ENCODE measurements at places on chromosomes 11 and 22.

- H3K4me1 ChIP-seq, result peaks cover 52% of the 10 kb centered on the region
- DNase-seq, result no peak
- H3K27ac ChIP-seq, result peak overlapping the region; percentile 98
- no peaks in the 10 kb centered on the region for H3K27me3 ChIP-seq
- H3K36me3 ChIP-seq, result peaks cover 6% of the 10 kb centered on the region
Measured at GRCh38 chr11:65425971-65426838, 3.6 kb downstream of the NEAT1 start.

- no peaks in the 10 kb centered on the region for H3K36me3 ChIP-seq
- H3K27ac ChIP-seq, result no peak overlapping the region
- no peak overlapping the region for H3K4me3 ChIP-seq
- H3K27me3 ChIP-seq, result no peaks in the 10 kb centered on the region
Measured at GRCh38 chr11:78313181-78313795, 104.3 kb downstream of the GAB2 start.

- no peak for DNase-seq
- H3K27me3 ChIP-seq, result peaks cover 4% of the 10 kb centered on the region
- H3K4me1 ChIP-seq, result no peaks in the 10 kb centered on the region
Measured at GRCh38 chr11:134691985-134692384, 279.9 kb upstream of the B3GAT1 start.

DNA sequence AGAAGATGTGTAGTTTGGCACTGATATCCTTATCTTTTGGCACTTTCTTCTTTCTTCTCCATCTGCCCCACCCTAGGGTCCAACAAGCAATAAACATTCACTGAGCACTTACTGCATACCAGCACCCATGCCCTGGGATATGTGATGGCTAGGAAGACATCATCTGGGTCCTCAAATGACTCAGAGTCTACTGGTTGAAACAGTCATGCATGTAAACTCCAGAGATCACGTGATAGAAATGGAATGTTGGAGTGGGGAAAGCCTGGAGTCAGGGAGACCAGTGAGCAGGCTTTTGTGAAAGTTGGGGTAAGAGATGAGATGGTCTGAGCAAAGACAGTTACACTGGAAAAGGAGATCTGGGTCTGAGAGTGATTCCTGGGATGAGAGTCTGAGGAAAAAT lies 724.9 kb upstream of the TENM4 start:
- no peak for DNase-seq
- no peaks in the 10 kb centered on the region for H3K27me3 ChIP-seq
- H3K27ac ChIP-seq, result no peak overlapping the region
- H3K4me1 ChIP-seq, result no peaks in the 10 kb centered on the region

DNA sequence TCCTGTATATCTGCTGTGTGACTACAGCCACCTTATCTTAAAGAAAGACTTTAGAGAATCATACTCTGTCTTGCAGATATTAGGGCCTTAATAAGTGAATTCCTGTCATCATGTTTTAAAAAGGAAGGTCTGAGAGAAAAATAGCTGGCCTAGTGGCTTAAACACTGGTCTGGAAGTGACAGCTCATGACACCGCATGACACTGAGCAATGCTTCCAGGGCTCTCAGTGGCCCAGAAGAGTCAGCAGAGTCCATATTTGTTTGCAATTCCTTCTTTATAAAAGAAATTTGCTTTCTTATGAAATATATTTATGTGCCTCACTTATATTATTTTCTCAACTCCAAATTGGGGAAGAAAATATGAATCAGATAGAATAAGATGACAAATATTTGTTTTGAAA lies 33.0 kb downstream of the MMP20 start:
- H3K27ac ChIP-seq, result no peak overlapping the region
- no peaks in the 10 kb centered on the region for H3K27me3 ChIP-seq
- H3K36me3 ChIP-seq, result no peaks in the 10 kb centered on the region
- no peak for DNase-seq
- no peaks in the 10 kb centered on the region for H3K4me1 ChIP-seq
- no peak overlapping the region for H3K4me3 ChIP-seq

- peaks cover 28% of the 10 kb centered on the region for H3K4me1 ChIP-seq
- H3K27me3 ChIP-seq, result no peaks in the 10 kb centered on the region
- H3K4me3 ChIP-seq, result peak overlapping the region; percentile 97
- no peak for DNase-seq
Measured at GRCh38 chr11:128520888-128521681, 66.3 kb downstream of the ETS1 start.

DNA sequence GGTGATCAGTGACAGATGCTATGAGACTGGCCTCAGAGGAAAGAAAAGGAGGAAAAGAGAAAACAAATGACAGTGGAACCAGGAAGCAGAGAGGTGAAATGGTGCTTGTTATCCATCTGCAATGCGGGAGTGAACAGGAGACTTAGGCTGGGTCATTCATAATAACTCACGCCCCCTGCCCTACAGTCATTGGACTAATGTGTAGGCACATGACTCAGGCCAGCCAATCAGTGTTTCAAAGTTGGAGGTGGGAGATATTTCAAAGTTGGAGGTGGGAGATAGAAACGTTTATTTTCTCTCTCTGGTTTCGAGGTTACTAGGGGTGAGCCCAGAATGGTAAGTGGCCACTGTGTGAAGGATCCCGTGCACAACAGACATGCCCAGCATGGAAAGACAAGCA lies 30.3 kb downstream of the SLC22A6 start:
- DNase-seq, result no peak
- no peaks in the 10 kb centered on the region for H3K36me3 ChIP-seq
- no peak overlapping the region for H3K4me3 ChIP-seq

- no peak overlapping the region for H3K4me3 ChIP-seq
- H3K27ac ChIP-seq, result no peak overlapping the region
- DNase-seq, result no peak
- H3K4me1 ChIP-seq, result no peaks in the 10 kb centered on the region
- no peaks in the 10 kb centered on the region for H3K27me3 ChIP-seq
Measured at GRCh38 chr11:81135570-81135969, 1598.1 kb downstream of the FAM181B start.

DNA sequence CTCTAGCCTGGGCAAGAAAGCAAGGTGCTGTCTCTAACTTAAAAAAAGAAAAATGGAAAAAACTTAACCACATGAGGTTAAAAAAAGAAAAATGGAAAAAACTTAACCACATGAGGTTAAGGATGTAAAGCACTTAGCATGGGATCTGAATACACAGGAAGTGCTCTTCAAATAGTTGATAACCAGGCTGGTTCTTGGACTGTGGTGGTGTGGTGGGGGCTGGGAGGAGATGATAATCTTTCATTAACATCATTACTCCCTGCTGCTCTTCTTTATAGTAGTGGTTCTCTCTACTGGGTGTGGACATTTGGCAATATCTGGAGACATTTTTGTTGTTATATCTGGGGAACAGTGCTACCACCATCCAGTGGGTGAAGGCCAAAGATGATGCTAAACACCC lies 88.4 kb downstream of the TTC17 start:
- H3K27me3 ChIP-seq, result no peaks in the 10 kb centered on the region
- no peak for DNase-seq
- H3K4me1 ChIP-seq, result no peaks in the 10 kb centered on the region

GRCh38 chr11:44221456-44221855 lies 88.5 kb downstream of the ALX4 start:
- no peak overlapping the region for H3K4me3 ChIP-seq
- peaks cover 2% of the 10 kb centered on the region for H3K4me1 ChIP-seq
- no peaks in the 10 kb centered on the region for H3K36me3 ChIP-seq
- DNase-seq, result no peak

DNA sequence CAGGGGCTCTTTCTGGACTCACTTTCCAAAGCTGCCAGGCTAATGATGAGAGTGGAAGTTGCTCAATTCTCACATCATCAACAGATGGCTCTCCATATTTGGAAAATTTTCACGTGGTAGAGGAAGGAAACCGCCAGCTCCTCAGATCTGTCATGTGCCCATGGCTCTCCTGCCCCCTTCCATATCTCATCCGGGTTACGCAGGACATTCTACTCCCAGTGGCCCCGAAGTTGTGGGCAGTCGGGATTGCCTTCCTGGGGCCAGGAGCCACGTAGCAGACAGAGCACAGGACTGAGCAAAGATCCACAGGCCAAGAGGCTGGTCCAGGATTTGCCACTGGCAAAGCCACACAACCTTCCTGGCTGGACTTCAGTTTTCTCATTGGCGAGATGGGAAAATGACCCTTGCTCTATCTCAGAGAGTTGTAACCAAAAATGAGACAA lies 38.8 kb downstream of the RPUSD4 start:
- no peaks in the 10 kb centered on the region for H3K36me3 ChIP-seq
- H3K27me3 ChIP-seq, result no peaks in the 10 kb centered on the region
- no peak overlapping the region for H3K4me3 ChIP-seq

GRCh38 chr22:40453671-40454070 lies 83.3 kb downstream of the SGSM3 start:
- DNase-seq, result no peak
- H3K4me3 ChIP-seq, result no peak overlapping the region
- H3K4me1 ChIP-seq, result peaks cover 71% of the 10 kb centered on the region
- H3K27me3 ChIP-seq, result no peaks in the 10 kb centered on the region
- H3K36me3 ChIP-seq, result no peaks in the 10 kb centered on the region
- no peak overlapping the region for H3K27ac ChIP-seq

DNA sequence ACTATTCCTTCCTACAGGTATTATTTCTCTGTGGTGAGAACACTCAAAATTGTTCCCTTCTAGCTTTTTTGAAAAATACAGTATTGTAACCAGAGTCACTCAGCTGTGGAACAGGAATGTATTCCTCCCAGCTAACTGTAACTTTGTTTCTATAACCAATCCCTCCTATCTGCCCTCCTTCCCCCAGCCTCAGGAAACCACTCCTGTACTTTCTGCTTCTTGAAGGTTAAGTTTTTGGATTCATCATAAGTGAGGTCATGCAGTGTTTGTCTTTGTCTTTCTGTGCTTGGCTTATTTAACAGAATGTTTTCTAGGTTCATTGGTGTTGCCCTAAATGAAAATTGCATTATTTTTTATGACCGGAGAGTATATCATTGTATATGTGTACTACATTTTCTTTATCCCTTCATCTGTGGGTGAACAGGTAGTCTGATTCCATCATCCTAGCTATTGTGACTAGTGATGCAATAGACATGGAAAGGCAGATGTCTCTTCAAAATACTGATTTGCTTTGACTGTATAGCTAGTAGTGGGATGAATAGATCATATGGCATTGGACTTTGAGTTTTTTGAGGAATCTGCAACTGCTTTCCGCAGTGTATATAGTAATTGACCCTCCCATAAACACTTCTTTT lies 112.9 kb upstream of the GRK3 start:
- peaks cover 6% of the 10 kb centered on the region for H3K36me3 ChIP-seq
- no peak overlapping the region for H3K27ac ChIP-seq
- no peak for DNase-seq
- no peak overlapping the region for H3K4me3 ChIP-seq
- peaks cover 42% of the 10 kb centered on the region for H3K4me1 ChIP-seq

All from CD8-positive, alpha-beta memory T cell (primary cell).